Urinary bladder (tissue), 4 donors: ENCODE measurements at places on chromosomes 4 and X.

DNA sequence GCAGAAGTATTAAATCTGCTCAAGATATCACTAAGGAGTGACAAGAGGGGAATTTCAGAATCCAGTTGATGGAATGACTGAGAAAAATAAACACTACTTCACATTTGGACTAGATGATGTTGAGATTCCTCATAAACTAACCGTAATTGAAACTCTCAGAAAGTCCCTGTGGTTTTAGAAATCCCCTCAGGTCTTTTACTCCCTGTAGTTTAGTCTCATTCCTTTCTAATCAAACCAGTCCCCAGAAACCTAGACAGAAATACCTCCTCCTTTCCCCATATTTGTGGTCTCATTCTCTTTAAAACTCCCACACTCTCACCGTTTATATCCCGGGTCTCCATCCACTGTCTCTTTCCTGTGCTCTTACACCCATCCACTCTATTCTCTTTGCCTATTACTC, 15.0 kb upstream of the TLR1 start:
- DNase-seq: no peak

DNA sequence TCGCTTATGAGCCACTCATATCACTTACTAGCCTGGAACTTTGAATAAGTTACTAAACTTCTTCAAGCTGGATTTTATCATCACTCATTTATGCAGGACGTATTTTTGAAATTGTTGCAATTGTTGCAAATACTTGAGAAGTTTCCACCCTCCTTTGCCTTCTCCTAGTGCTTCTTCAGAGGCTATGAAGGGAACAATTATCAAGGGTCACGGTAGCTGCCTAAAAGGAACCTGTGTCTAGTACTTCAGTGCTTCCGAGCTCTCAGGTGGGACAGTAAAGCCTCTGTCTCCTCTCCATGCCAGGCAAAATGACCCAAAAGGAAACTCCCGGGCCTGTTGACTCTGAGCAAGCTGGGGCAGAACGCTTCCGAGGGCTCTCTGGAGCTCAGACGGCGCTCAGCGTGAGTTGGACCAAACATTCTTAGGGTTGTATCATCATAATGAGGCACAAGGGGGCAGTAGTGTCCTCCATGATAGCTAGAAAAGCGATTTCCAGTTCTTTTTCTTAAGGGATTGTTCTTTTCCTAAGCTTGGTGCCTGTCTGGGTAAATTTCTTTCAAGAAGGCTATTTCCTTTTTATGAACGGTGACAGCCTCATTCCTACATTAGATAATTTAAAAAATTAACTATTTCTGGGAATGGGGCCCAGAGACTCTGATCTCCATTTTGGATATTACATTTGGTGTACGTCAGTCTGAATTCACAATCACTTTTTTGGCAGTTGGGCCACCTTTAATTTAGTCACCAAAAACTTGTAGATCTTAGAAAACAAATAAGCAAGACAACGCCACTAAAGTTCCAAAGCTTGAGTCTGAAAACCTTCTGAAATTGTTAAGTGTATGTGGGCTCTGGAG, 73.1 kb downstream of the PACRGL start:
- DNase-seq: peak; percentile 49

- no peak for DNase-seq
Observed at GRCh38 chr4:184255361-184255760, 37.7 kb upstream of the ENPP6 start.

DNA sequence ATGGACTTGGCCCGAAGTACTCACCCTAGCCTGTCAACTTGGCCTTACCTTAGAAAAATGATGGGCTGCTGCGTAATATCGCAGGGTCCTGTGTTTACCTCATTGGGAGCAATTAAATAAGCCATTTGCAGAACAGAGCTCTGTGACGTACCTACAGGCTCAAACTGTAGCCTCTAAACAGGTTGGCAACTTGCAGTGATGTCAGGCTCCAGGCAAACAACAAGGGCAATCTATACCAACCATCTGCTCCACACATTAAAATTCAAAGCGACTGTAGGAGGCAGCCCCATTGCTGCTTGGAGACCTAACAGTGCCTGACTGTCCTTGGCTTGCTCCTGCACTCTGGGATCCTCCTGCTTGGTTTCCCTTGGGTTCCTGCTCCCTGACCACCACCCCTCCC, 17.2 kb downstream of the VGLL1 start:
- no peak for DNase-seq

DNA sequence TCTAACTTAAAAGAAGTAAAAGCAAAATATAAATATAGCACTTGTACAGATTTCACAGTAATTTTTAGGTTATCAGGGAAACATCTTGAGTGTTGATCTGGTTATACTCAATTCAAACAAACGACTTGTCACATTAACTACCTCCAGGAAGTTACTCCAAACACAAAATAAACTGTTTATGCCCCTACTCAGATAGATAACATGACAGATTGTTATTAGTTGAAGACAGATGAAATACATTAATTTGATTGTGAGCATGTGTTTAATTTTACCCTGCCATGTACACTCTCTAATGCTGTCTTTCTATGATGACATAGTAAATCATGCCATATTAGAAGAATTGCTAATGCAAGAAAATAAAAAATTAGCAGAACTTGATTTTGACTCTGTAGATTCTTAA, 88.0 kb downstream of the RAB28 start:
- no peak for DNase-seq

DNA sequence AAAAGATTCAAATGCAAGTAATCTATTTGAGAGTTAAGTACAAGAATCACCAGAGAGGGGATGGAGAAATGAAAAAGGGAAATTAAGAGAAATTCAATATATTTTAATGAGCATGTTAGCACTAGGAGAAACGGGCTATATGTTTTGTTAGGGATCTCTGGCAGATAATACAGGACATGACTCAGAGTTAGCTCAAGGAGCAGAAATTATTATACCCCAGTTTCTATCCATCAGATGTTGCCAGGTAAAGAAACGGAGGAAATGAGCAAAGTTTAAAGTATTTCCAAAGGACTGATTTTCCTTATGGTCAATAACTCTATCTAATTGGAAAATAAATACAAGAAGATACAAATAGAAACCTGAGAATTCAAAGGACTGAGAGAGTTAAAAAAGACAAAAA, 867.6 kb downstream of the TRAM1L1 start:
- no peak for DNase-seq
